Skin of body (tissue), 3 donors: ENCODE measurements at places on chromosomes 11 and 22.

- DNase-seq: no peak
Observed at GRCh38 chr22:28207281-28208030, 288.4 kb upstream of the PITPNB start.

DNA sequence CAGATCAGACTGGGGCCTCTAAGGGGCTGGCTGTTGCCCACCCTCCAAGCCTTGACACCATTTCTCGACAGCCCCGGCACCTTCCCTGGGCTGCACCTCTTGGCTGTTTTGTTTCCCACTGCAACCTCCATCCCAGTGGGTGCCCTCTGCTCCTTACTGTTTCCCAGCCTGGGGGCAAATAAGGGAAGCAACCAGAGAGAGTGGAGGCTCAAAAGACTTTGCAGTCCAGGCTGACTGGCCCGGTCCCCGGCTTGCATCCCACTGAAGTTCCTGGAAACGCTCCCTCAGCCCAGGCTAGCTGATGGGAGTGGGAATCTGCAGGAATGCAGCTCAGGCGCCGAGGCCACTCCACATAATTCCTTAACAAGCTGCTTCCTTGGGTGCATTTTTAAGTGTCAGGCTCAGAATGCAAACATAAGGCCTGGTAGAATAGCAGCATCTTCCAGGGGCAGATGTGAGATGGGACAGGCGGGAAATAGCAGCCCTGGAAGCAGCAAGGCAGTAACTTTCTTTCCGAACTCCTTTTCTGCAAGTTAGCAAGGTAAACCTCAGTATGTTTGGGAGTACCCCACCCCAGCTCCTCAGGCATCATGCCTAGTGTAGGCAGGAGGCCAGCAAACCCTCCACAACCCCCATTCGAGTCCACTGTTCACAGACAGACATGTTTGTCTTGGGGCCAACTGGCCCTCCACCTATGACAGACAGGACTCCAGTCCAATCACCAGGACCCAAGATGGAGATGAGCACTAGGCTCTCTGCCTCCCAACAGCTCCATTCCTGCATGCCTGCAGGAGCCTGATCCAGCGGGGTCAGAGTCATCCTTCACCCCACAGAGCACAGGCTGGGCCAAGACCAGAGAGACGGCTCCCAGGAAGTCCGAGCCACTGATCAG is 39.3 kb downstream of the RPL27A start:
- peak; percentile 37 for DNase-seq

GRCh38 chr11:1060852-1061616 is 13.6 kb upstream of the MUC2 start:
- no peak for DNase-seq

DNA sequence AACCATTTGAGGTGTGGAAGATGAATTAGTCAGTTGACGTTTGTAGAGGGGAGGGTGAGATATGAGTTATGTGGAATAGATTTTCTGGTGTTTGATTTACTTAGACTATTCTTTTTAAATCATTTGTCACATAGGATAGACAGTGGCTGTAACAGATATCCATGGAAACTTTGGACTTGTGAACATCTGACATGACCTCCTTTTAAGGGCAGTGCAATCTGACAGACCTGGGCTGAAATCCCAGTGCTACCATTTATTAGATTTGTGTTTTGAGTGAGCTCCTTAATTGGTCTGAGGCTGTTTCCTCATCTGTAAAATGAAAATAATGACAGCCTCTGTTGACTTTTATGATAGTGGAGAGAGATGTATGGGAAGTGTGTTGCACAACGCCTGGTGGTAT is 159.9 kb downstream of the TEAD1 start:
- no peak for DNase-seq

DNA sequence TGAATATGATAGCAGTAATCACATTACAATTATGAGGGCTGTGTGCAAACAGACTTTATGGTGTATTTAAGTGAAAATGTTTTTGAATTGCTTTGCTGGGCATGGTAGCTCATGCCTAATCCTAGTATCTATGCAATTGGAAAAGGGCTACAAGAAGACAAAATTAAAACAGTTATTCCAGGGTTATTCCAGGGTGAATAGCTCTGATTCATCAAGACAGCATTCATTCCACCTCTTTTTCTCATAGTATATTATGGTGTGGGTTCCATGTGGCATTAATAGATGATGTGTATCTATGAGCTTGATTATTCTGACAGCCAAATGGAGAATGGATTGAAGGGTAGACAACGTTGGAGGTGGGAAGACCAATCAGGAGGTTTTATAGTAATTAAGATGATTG is 12.1 kb upstream of the SIDT2 start:
- no peak for DNase-seq

- DNase-seq: no peak
Observed at GRCh38 chr11:65973439-65974110, 12.0 kb downstream of the SART1 start.

DNA sequence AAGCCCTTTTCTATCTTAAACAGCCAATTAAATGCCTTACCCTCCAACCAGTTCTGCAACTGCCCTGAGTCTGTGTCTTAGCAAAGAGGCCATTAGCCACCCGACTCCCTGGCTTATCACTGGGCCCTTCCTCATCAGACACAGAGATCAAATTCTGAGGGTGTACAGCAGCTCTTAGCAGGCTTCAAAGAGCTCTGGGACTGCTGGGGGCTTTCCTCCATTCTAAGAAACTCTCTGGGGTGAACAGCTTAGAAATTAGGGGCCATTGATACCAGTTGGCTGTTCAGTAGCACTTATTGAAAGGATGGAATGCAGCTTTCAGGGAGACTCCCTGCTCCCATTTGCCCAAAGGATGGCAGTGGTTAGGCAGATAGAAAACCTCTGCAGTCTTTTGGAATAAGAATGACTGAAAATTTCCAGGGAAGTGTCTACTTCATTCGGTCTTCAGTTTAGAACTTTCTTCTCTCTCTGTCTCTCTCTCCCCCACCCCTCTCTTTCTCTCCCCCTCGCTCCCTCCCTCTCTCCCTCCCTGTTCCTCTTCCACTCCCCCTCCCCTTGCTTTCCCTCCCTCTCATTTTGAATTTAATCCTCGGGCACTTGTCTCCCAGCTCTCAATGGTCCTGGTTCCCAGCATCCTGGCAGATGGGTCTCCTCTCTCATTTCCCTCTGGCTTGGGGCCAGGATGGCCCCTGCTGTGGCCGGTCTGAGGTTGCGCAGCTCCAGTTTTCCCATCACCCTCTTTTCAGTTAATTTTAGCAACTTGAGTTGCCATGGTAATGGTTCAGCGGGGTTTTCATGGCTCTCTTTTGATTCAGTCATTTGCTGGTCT is 76.4 kb downstream of the COMMD9 start:
- DNase-seq: peak; percentile 10

DNA sequence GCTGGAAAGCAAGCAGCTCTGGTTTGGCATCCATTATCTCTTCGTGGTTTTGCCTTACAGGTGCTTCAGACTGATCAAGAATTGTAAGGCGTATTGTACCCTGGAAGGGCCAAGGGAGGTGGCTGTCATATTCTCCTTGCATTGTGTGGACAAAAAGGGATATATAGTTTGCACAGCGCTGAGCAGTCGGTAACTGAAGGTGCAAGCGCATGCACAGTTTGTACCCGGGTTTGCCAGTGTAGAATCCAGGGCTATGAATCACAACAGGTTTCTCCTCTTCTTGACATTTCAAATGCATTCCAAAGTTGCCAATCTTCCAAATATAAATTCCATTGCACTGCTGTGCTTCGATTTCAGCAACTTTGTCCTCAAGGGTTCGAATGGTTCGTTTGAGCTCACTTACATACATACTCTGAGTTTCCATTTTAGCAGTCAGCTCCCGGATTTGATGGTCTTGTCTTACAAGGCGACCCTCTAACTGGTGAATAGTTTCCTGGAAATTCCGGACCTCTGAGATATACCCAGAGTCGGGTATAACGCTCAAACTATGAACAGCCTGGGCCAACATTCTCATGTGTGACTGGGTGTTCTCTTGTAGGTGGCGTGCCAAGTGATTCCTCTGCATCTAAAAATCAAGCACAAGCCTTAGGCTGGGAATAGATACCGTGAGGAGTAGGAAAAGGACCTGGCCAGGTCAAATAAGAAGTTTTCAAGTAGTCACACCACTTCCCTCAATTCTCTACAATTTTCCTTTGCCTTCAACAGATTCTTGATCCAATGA is 19.9 kb downstream of the TRAF6 start:
- no peak for DNase-seq

DNA sequence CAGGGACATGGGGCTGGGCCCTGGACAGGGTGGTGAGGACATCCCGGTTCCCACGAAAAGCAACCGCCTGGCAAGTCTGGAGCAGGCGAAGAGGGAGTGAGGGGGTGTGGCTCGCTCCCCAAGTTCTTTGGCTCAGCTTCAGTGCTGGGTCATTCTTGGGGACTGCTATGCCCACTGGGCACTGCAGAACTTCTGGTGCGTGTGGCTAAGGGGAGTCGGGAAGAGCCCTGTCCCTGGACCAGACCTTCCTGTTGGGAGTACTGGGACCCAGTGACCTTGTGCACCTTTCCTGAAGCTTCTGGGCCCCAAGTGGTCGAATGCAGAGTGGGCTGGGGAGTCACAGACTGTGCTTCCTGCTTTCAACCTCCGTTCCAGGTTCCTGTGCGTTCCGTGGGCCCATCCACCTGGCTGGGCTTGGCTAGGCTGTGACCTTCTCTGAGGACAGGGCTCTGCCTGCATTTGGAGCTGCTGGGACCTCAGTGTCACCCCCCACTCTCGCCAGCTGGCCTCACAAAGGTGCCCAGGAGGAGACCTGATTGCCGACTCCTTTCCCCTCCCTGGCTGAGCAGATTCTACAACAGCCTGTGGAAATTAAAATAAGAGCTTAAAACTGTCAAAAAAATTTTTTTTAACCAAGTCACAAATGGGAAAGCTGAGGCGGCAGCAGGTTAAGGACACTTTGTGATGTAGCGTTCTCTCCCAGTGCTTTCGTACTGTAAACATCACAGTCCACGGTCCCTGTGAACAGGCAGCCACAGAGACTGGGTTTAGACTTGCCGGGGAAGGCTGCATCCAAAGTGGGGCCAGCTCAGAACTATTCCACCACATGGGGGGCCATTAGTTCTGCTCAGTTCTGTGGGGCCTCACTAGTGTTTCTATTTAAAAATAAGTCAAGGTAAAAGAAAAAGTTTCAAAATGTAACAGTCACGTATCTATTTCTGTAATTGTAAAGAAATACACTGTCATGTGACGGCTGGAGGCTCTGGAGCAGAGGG is 63.8 kb upstream of the WNT7B start:
- no peak for DNase-seq

DNA sequence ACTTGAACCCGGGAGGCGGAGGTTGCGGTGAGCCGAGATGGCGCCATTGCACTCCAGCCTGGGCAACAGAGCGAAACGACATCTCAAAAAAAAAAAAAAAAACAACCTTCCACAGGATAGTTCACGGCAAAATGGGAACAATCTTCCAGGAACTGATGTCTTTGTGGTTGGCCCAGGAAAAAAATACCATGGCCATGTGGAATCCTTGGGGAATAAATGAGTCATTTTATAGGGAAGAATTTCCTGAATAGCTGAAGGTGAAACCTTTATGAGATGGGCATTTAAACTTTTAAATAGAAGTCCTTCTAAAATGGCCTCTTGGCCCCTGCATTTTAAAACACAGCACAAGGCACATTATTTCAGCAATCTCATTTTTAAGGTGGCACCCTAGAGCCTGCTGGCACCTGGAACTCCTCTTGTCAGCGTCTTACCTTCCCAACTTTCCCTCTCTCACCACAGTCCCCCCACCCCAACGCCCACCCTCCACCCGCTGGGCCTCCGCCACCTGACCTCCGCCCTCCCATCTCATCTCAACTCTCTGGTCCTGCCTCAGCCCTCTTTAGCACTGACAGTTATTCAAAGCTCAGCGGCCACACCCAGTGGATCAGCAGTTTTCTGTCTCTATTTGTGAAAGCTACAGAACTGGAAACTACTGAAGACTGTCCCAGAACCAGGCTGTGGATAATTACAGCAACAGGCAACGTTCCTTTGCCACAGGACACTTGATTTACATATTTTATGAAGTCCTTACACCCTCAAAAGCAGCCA is 43.1 kb downstream of the SCGB1A1 start:
- DNase-seq: no peak

- no peak for DNase-seq
Observed at GRCh38 chr11:70761094-70761907, 363.0 kb downstream of the CTTN start.

- no peak for DNase-seq
Observed at GRCh38 chr11:96001037-96001436, 77.1 kb upstream of the MTMR2 start.

DNA sequence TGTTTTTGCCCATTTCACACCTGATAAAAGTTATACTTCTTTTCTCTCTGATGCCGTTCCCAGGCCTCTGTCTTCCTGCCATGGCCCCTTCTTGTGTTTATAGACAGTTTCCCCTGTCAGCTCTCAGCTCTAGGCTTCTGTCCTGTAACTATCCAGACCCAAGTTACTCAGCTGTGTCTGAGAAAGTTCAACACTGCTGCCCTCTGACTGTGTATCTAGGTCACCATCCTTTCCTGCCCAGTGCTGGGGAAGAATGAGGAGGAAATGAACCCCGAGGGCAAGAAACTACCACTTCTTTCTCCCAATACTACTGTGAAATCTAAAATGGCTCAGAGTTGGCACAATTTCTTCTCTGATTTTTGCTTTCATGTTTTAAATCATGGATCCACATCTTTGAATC is 29.6 kb downstream of the SNX19 start:
- no peak for DNase-seq

DNA sequence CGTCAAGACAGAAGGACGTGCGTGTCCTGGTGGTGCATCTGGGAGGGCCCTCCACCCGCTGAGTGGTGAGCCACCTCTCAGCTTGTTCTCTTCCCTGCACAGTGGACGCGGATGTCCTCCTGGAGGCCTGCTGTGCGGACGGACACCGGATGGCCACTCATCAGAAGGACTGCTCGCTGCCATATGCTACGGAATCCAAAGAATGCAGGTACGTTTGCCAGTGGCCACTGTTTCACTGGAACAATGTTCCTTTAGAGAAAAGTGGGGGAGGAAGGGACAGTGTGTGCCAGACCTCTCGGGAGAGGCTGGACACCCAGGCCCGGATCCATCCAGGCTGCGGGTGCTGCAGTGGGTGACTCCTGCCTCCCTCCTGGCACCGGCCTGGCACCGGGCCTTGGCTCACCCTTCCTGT is 15.9 kb downstream of the FBLN1 start:
- no peak for DNase-seq

DNA sequence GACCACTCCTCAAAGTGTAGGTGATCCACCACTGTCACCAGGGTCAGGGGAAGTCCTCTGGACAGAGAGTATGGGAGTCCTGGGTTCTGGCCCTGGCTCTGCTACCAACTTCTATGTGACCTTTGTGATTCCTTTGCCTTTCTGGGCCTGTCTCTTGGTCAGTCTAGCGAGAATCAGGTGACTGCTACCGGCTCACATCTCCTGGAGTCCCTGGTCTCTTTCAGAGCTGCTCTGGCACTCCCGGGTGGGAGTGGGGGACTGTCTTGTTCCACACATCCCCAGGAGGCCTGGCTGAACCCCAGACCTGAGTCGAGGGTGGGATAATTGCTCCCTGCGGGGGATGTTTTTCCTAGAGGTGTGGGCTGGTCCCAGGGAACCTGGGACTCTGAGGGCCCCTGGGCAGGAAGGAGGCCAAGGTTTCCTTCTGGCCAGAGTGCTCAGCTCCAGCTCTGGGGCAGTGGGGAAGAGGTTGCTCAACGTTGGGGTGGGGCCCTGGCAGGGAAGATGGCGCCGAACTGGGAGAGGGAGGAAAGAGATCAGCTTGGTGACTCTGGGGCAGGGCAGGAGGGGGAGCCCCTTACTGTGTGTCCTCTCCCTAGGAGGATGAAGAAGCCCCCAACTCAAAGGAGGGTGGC is 2.1 kb downstream of the SOX10 start:
- DNase-seq: no peak
